Heart right ventricle (tissue), 16 donors: ENCODE measurements at places on chromosomes 6 and 20. TPM values are rescaled to one million over a fixed set of nuclear protein-coding genes. Genes with fewer than 3 reads are reported as not detected.

DNA sequence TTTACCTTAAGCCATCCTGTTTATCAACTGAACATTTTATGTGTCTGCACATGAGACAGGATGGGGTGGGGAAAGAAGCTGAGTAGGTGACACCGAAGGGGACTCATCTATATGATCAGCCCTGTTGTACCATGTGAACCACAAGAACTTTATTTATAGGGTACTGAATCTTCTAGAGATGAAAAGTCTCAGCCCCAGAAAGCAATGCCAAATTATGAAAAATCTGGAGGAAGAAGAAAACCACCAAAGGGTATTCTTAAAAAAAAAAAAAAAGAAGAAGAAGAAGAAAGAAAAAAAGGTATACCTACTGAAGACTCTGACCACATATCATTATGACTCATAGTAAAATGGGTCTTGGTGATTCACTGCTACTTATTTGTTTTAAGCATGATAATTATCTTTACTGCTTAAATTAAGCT is 39.8 kb upstream of the HBS1L start:
- no peaks in the 10 kb centered on the region for H3K36me3 ChIP-seq
- no peaks in the 10 kb centered on the region for H3K4me1 ChIP-seq
- no peak overlapping the region for H3K27ac ChIP-seq
- no peaks in the 10 kb centered on the region for H3K27me3 ChIP-seq

DNA sequence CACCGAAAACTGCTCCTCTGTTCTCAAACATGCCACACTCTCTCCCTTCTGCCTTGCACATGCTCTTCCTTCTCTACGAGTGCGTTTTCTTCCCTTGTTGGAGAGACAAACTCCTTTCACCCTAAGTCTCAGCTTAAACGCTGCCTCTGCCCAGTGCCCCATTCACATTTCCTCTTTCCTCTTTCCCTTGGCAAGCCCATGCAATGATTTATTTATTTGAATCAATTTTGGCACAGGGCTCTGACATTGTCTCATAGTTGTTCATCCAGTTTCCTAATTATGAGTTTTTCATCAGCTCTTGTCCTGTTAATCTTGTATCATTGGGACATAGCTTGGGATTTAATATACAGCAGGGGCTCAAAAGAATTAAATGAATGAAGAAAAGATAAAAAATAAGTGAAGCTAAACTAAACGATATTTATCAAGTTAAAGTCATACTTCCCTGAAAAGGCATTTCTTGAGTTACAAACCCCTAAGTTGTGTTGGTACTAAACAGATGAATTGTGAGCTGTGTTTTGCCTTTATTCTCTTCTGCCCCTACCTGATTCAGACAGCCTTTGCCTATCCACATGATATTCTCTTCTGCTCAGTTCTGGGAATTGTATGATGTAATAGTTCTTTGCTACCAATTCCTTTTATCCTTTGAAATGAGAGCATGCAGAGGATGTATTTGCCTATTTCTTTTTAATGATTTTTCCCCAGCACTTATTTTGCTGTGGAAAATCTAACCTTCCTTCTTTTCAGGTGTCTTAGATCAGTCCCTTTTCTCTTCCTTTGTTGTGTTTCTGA is 704.4 kb downstream of the UTRN start:
- no peak overlapping the region for H3K4me3 ChIP-seq
- H3K36me3 ChIP-seq: no peaks in the 10 kb centered on the region
- no peaks in the 10 kb centered on the region for H3K4me1 ChIP-seq
- H3K27me3 ChIP-seq: no peaks in the 10 kb centered on the region
- H3K27ac ChIP-seq: no peak overlapping the region

DNA sequence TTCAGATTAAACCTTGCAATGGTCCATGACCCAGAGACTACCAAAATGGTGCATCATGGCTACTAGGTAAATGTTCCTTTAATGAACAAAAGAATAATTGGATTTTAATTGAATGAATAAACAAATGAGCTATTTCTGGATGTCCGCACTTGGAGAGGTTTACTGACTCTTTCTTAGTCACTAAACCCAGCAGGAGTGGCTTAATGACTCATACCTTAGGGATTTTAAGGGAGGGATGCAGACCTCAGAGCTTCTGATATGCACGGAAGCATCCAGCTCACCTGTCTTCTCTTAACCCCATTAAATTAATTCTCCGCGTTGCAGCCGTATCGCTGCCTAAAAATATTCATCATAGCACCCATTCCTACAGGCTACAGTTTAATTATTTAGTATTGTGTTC is 970.0 kb upstream of the SLC35B3 start:
- no peak overlapping the region for H3K4me3 ChIP-seq
- H3K27me3 ChIP-seq: no peaks in the 10 kb centered on the region
- no peaks in the 10 kb centered on the region for H3K36me3 ChIP-seq
- no peak for DNase-seq

GRCh38 chr20:20215976-20216727 is 151.8 kb upstream of the INSM1 start:
- peaks cover 4% of the 10 kb centered on the region for H3K4me1 ChIP-seq
- peak overlapping the region; percentile 87 for H3K27ac ChIP-seq
- no peak overlapping the region for H3K4me3 ChIP-seq
- no peaks in the 10 kb centered on the region for H3K36me3 ChIP-seq
- H3K27me3 ChIP-seq: no peaks in the 10 kb centered on the region

- no peak overlapping the region for H3K4me3 ChIP-seq
- H3K4me1 ChIP-seq: peaks cover 17% of the 10 kb centered on the region
- no peaks in the 10 kb centered on the region for H3K27me3 ChIP-seq
- no peak overlapping the region for H3K27ac ChIP-seq
Measured at GRCh38 chr6:112983713-112984261, 636.7 kb downstream of the RFPL4B start.

RIPOR2 gene
- total RNA-seq: 2.6 TPM

TP53TG5 gene
- 0.59 TPM for total RNA-seq

DNA sequence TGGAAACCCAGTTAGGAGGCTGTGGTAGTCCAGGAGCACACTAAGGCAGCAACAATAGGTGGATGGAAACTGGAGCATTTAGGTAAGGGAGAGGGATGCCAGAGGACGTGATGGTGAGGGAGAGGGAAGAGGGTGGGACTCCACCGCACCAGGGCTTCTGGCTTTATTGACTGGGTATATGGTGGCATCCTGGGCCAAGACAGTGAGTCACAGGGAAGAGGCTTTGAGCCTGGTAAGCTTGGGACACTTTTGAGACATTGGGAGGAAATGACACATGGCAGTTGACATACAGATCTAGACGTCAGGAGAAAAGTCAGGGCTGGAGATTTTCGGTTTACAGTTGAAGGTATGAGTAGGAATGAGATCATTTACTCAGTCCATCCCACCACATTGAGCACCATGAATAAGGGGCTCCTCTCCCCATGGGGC is 14.9 kb downstream of the NT5E start:
- no peaks in the 10 kb centered on the region for H3K27me3 ChIP-seq
- DNase-seq: no peak
- no peak overlapping the region for H3K27ac ChIP-seq
- no peaks in the 10 kb centered on the region for H3K36me3 ChIP-seq
- H3K4me3 ChIP-seq: no peak overlapping the region

- DNase-seq: no peak
- no peak overlapping the region for H3K27ac ChIP-seq
- H3K27me3 ChIP-seq: no peaks in the 10 kb centered on the region
- H3K4me3 ChIP-seq: no peak overlapping the region
- H3K36me3 ChIP-seq: no peaks in the 10 kb centered on the region
Measured at GRCh38 chr20:54148947-54149764, 24.6 kb downstream of the CYP24A1 start.

DNA sequence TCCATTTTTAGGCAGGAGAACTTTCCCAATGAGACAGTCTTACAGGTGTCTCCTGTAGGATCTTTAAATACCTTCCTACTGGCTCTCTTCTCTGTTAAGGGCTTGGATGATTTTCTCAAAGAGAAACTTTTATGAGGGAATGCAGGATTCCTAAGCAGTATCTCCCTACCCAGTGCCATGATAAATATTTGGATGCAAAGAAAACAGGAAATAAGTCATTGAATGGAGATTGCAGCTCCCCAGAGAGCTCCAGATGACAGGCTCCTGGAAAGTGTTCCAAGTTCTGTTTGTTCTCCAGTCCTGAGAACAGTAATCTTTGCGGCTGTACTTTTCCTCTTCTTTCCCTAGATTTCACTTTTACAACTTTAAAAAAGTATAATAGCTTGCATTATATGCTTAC is 2.4 kb upstream of the SCGN start:
- H3K36me3 ChIP-seq: no peaks in the 10 kb centered on the region
- no peak overlapping the region for H3K27ac ChIP-seq
- H3K4me3 ChIP-seq: no peak overlapping the region
- H3K4me1 ChIP-seq: peaks cover 7% of the 10 kb centered on the region
- no peak for DNase-seq

RIPOR3 gene
- 3.0 TPM for total RNA-seq

DNA sequence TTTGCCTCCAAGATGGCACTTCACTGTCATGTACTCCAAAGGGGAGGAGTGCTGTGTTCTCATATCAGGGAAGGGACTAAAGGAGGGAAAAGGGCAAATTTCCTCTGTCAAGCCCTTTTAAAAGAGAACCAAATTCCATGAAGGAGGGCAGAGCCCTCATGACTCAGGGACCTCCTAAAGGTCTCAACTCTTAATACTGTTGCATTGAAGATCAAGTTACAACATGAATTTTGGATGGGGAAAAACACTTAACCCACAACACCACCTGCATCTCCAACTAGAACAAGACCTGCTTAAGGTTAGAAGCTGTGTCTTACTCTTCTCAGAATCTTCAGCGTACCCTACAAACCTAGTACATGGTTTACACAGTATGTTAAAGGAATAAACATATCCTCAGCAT is 23.7 kb upstream of the FBXO30 start:
- DNase-seq: no peak
- H3K4me3 ChIP-seq: no peak overlapping the region
- no peaks in the 10 kb centered on the region for H3K4me1 ChIP-seq
- H3K27me3 ChIP-seq: no peaks in the 10 kb centered on the region
